NK-92 treated with Interleukin-12 subunit alpha and Interleukin-12 subunit beta, amount 100 ng/mL, for 24 hours (cell line): ENCODE measurements at places on chromosomes 1 and 21.

DNA sequence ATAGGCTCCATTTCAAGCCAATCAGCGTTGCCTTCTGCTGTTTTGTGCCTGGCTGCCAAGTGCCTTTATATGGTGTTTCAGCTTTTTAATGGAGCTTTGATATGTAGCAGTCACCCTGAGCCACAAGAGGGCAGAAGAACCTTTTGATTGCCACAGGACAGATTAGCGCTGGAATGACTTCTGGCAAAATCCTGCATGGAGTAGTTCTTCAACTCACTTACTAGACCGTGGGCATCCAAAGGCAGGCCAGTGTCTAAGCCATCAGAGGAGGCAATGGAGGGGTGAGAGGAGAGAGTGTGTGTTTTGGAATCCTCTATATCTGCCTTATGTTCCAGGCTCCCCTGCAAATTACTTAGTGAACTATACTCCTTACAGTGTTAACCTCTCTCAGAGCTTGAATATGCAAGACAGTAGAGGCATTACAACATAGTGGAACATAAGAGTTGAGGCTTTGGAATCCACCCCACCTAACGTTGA, 56.2 kb downstream of the ST3GAL3 start:
- no peak for DNase-seq

- no peak for DNase-seq
Observed at GRCh38 chr1:91872559-91873081, 13.3 kb downstream of the TGFBR3 start.

- DNase-seq = no peak
Observed at GRCh38 chr1:203505526-203506204, 11.7 kb downstream of the OPTC start.

DNA sequence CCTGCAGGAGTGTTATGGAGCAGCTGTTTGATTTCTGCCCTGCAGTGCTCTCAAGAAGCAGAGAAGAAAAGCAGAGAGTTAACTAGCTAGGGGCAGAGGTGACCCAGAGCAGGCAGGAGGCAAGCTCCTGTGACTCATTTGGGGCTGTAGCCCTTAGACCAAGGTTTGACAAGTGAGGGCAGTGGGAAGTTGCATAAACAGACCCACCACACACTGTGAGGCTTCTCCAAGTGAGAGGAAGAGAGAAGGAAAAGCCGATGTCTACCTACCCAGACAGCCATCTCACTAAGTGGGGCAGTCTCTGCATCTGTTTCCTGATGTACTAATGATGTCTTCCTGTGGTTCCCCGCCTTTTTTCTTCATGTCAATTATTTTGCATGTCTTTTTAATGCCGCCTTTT, 159.9 kb upstream of the NR5A2 start:
- DNase-seq = peak; percentile 56

- DNase-seq = no peak
Observed at GRCh38 chr1:246367041-246367440, 140.0 kb downstream of the SMYD3 start.

DNA sequence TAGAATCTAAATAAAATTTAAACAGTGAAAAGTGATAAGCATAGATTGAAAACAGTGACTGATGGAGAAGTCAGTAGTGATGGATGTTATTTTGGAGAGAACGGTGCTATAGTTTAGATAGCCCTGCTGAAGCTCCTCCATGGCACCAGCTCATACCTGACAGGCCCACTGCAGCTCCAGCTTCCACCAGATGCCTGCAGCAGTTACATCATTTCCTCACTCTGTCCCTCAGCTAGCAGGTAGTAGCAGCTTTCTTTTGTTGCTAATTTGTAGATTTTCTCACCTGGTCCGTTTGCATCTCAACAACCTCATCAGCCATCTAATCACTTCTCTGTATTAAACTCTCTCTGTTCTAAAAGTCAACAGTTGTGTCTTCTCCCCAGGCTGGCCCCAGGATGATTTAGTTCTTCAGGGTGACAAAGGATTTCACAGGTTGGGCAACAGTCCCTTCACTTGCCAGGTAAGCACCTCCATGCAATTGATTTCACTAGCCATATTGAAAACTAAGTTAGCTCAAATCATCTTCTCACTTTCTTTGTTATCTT, 128.3 kb downstream of the LMX1A start:
- DNase-seq = no peak

GRCh38 chr1:38062361-38063288, 16.0 kb upstream of the POU3F1 start:
- no peak for DNase-seq

- DNase-seq = no peak
Observed at GRCh38 chr21:17539743-17540341, 27.0 kb downstream of the CXADR start.

GRCh38 chr1:40450495-40451237, 390 bp downstream of the ZFP69B start:
- no peak for DNase-seq

GRCh38 chr21:39004634-39005501, 178.4 kb downstream of the PSMG1 start:
- DNase-seq = peak; percentile 25

DNA sequence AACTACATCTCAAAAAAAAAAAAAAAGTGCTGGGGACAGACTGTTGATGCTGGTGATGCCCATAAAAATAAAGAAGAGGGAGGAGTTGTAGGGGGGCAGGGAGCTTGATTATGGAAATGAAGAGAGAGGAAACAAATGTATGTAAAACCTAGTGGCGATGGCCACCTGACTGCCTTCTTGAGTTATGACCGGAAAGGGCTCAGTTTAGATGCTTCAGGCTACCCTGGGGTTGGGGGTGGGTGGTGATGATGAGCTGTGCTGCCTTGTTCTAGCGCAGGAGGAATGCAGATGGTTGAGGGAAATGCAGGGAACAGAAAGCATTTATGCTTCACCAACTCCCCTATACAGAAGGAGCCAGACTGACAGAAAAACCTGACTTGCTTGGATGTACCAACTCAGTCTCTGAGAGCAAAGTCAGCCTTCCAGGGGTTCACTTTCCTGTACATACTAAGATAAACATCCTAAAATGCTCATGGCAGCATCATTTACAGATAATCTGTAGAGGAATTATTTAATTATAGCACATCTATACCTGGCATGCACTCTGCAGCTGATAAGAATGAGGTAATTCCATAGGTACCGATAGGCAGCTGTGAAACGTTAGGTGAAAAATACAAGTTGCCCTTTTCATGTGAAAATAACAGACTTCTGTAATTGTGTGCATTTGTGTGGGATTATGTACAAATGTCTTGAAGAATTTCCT, 8.0 kb upstream of the BCAR3 start:
- no peak for DNase-seq

GRCh38 chr1:42917241-42917495, 41.5 kb downstream of the SLC2A1 start:
- no peak for DNase-seq

GRCh38 chr1:211903490-211904245, 73.1 kb upstream of the LPGAT1 start:
- DNase-seq = no peak

GRCh38 chr1:160949881-160950280, 4.7 kb downstream of the ITLN2 start:
- DNase-seq = no peak

DNA sequence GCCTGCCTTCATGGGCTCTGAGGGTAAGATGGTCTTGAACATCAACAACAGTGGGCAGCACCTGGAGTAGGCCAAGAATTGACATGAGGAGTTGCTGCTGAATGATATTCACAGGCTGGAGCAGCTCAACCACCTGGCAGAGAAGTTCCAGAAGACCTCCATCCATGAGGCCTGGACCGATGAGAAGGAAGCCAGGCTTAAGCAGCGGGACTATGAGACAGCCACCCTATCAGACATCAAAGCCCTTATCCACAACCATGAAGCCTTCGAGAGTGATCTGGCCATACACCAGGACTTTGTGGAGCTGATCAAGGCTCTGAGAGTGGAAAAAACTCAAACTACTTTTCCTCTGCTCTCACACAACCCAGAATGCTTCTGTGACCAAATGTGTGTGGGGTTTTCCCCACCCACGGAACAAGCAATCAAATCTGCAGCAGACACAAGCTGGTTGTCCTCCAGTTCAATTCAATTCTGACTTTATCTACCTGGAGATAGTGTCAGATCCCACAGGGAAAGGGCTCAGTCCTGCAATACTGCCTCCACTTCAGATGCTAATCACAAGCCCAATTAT, 12.1 kb upstream of the EPHA10 start:
- no peak for DNase-seq

DNA sequence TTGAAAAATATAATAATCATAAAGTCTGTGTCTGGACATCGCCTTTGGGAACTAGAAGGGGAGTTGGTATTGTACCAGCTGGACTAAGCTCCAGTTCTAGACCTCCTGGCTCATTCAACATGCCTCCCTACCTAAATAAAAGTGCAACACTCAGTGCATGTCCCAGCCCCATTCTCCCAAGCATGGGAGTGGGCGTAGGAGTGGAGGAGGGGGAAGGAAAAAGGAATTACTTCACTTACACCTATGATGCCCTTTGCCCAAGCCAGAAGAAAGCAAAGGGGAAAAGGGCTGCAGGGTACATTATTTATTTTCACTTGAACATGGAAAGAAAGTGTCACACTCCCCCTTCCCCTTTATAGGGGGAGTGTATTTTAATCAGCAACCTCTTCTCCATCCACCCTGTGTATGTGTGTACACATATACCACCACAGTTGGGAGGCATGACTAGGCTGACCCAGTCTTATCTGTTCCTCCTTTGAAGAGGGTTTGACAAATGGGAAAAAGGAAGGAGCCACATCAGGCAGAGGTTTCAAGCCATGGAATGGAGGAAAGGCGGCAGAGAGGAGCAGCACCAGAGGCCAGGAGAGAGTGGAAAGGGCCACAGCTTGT, 3.2 kb downstream of the NIT1 start:
- DNase-seq = no peak

DNA sequence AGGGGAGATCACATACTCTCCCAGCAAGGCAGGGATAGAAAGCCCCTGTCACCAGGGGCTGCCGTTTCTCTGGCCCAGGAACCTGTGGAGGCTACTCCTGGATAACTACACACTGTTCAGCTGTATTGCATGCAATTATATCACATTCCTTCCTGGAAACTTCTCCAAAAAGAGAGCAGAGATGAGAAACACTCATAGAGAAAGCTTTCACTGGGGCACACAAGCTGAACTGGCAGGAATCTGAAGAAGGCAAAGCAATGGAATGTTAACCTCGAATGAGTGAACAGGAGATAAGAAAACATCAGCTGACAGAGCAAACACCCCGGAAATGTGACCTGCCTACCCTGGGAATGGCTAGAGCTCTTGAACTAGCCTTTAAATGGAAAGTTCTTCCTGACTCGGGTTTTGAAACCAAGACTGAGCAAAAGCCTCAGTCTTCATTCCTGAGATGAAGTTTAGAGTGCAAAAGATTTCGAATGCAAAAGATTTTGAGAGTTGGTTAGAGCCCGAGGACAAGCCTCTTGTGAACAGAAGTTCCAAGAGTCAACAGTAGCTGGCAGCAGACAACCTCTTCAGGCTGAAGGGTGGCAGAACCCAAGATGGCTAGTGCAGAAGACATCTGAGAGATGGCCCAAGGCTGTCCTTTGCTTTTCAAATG, 32.3 kb downstream of the CCN1 start:
- DNase-seq = no peak

GRCh38 chr1:102790997-102791396, 317.3 kb downstream of the COL11A1 start:
- no peak for DNase-seq

DNA sequence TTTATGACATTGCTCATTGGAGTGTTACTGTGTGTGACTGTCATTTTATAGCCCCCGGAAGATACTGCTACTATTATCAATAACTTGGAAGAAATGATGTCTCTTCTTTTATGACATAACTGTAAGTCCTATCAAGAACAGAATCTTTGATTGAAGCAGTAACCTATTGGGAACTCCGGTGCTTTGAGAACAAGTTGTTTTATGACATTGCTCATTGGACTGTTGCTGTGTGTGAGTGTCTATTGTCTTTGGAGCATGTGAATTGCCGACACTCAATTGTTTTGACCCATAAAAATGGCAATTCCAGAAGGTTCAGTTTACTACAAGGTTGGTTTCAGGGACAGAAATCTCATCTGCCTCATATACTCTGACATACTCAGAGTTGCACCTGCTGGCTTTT, 8.0 kb downstream of the KCNK1 start:
- DNase-seq = no peak

DNA sequence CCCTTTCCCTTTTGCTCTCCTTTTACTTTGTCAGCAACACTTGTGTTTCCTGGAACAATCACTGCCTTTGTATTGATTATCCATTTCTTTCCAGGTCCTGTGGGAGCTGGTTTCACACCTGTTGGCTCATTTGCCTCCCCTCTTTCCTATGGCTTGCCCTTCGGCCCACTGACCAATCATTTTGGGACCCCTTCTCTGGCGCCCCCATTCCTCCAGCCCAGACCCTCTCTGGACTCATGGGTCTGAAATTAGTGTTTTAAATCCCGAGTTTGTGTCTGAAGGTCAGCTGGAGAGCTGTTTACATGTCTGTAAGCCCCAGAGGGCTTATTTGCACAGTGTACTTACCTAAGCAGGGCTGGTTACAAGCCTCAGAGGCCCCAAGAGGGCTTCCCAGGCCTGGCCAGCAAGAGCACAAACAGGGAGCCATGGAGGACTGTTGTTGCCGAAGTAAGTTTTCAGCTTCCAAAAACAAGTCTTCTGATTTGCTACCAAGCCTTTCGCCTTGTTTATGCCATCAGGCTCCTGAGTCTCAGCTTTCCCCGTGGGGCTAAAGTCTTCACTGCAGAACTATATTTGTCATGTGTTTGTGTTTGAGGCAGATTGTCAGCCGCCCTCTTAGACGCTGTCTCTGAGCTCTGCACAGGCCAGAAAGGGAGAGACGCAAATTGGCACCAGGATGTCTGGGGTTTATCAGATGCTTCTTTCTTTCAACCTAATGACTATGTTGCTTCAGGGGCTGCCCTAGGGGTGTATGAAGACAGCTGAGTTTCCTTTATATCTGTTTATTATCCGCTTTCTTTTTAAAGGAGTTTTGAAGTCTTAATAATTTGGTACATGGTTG, 93.0 kb downstream of the ATP1A1 start:
- no peak for DNase-seq

DNA sequence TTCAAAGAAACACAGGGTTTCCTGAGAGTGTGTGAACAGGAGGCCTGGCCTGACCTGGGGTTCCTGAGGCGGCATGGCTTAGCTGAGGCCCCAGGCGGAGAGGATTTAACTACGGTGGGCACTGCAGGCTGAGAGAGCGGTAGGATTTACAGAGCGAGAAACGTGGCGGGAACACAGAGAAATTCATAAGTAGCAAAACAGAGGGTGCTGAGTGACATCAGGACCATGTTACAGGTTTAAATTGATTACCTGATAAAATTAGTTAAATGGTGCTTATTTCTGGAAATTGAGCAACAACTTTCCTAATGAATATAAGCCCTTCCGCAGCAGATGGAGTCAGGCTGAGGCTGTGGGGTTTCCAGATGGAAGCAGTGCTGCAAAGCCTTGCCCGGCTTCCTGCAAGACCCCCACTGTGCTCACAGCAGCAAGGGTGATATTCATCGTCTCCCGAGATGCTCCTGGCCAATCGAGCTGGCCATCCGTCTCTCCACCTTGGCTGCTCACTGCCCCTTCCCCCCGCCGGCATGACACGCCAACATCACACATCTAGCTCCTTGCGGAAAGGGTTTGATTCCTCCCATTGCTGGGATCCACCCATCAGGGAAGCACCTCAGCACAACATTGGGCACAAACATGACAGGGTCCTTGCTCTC, 69.4 kb upstream of the MORC3 start:
- DNase-seq = no peak
